DMS153 (cell line): ENCODE measurements at places on chromosomes 4 and X.
A peak's percentile ranks its signal among the peaks of the same experiment; 100 is the strongest.

GRCh38 chr4:81398379-81398778 lies 73.3 kb downstream of the RASGEF1B start:
- no peak for DNase-seq

DNA sequence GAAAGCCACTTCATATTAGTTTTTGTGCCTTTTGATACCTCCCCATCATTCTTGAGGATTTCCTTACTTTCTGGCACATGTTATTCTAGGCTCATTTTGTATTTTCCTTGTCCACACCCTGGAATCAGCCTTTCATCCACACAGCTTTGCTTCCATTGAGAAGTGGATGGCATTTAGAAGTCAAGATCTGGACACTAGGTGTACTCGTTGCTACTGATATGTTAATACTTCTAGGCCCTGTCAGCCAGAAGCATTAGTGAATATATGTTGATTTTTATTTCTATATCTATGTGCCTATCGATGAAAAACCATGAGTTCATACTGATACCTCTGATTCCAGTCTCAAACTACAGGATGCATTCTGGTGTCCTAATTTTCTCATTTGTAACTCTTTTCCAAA lies 73.2 kb downstream of the ARHGAP24 start:
- peak; percentile 12 for DNase-seq

GRCh38 chrX:12548746-12549145 lies 242.5 kb upstream of the PRPS2 start:
- no peak for DNase-seq

- DNase-seq, result no peak
These were observed 29.5 kb downstream of the TMEM131L start for GRCh38 chr4:153495480-153496193.

- DNase-seq, result no peak
These were observed 10.9 kb upstream of the PCDH18 start for GRCh38 chr4:137543198-137543597.

DNA sequence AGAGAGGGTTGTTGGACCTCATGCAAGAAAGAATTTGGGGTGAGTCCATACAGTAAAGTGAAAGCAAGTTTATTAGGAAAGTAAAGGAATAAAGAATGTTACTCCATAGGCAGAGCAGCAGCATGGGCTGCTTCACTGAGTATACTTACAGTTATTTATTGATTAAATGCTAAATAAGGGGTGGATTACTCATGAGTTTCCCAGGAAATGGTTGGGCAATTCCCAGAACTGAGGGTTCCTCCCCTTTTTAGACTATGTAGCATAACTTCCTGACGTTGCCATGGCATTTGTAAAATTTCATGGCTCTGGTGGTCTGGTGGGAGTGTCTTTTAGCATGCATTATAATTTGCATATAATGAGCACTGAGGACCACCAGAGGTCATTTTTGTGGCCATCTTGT lies 16.7 kb downstream of the PPP4R3C start:
- no peak for DNase-seq

DNA sequence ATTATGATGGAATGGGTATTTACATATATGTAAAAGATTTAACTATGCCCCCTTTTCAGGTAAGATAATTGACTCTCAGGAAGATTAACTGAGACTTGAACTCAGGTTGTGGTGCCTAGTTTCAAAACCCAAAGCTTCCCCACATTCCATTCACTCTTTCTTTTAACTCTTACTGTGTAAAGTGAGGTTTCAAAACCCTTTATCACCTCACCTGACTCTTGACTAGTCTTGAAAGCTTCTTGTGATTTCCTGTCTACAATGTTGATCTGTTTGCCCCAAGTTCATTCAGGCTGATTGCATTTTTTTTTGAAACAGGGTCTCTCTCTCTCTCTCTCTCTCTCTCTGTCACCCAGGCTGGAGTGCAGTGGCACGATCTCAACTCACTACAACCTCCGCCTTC lies 40.5 kb upstream of the RAPGEF2 start:
- no peak for DNase-seq

- DNase-seq, result no peak
These were observed 196.7 kb downstream of the ZNF330 start for GRCh38 chr4:141417387-141417786.

DNA sequence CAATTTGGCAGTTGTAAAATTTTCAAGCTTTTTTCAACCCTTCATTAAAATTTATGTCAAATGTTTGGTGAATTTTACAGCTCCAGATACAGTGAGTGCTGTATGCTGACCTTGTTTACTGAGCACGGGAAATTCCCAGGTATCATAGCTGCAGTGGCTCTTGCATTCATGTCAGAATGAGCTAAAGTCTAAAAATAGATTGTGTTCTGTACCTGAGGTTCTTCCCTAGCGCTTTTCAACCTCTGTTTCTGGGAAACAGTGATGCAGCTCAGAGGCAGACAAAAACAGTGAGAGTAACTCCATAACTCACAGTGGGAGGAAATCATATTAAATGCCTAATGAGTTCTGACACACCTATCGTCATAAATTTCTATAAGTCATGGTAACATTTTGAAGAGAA lies 393.8 kb upstream of the GNPDA2 start:
- peak; percentile 82 for DNase-seq

- DNase-seq, result peak; percentile 69
These were observed 51.1 kb downstream of the C4orf51 start for GRCh38 chr4:145731028-145731427.

DNA sequence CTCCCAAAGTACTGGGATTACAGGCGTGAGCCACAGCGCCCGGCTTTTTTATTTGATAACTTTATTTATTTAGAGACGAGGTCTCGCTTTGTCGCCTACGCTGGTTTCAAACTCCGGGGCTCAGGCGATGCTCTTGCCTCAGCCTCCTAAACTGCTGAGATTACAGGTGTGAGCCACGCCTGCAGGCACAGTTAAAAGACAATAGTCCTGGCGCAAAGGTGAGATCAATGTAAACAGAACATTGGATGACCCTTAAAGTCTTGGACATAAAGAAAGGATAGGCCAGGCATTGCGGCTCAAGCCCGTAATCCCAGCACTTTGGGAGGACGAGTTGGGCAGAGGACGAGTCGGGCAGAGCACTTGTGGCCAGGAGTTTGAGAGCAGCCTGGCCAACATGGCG lies 2.8 kb upstream of the TXLNG start:
- DNase-seq, result no peak

DNA sequence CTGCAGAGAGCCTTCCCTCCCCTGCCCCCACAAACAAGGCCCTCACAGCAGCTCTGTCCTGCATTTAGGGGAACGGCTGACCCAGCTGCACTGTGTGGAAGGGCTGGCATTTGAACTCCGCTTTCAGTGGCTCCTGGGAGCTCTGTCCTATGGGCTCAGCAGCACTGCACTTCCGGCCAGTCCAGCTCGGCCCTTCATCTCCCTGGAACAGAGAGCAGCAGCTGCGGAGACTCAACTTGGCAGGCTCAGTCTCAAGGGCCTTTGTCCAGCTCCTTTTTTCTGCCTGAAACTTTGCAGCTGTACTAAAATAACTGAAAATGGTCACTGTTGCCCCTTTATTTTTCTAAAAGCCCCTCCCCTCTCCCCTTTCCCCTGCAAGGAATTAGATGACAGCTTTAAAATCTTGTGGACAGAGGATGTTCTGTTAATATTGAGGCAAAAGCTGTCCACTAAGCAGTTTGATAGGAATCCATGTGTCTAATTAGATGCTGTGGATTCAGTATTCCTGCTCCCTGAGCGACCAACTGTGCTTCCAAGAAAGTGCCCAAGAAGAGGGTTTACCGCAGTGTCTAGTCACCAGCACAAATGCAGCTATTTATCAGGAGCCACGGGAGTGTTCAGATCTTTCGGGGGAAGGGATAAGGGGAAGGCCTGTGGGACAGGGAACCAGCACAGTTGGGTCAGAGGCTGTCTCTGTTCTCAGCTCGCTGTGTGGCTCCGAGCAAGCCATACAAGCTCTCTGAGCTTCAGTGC lies 133.1 kb downstream of the AFAP1 start:
- no peak for DNase-seq

DNA sequence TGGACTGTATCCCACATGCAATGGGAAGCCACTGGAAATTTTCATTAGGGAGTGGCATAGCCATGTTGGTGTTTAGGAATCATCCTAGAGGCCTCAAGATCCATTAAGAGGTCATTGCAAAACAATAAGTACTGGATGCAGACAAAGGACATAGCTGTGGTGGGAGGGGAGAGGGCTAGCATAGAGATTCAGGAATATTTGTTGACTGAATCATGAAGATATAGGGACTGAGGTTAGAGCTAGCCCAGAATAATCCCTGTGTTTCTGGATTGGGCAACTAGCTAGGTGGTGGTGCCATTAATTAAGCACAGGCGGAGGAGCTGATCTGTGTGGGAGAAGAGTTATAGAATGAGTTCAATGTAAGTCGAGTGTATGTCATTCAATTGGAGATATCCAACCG lies 135.0 kb downstream of the RAB28 start:
- no peak for DNase-seq

GRCh38 chrX:133308499-133308897 lies 90.3 kb upstream of the TFDP3 start:
- DNase-seq, result no peak

DNA sequence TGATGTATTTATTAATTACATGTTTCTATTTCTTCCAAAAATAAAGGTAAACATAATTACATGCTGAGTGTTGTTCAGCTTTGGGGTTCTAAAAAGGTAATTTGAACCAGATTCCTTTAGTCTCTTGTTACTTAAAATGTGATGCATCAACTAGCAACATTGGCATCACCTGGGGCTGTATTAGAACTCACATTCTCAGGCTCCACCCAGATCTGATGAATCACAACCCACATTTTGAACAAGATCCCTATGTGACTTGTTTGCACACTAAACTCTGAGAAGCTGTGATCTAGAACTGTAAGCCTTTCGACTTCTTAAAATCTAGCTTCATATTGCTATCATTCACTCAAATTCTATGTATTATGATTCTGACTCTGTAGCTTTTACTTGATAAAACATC lies 23.0 kb upstream of the HS3ST1 start:
- DNase-seq, result no peak

DNA sequence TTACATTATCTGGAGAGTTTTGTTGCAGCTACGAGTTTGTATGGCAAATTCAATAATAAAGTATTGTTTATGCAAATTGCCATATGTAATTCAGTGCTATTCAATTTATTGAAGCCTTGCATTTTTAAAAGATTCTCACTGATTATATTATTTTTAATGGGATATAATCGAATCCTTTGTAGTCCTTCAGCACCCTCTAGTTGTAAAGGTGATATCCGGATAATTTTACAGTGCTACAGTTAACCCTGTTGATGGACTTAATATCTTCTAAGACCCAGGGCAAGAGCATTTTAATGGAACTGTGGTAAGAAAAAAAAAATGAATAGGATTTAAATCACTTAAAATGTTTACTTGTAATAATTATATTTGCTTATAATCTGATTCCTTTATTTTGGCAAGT lies 48.5 kb upstream of the GRIA2 start:
- DNase-seq, result no peak

GRCh38 chrX:45788315-45788714 lies 587.6 kb upstream of the DIPK2B start:
- no peak for DNase-seq

- no peak for DNase-seq
These were observed 5.7 kb upstream of the RNF4 start for GRCh38 chr4:2462992-2463762.

- DNase-seq, result no peak
These were observed 258.2 kb downstream of the PPP1R2C start for GRCh38 chrX:42519666-42520231.

- peak; percentile 34 for DNase-seq
These were observed 98.5 kb upstream of the KLF3 start for GRCh38 chr4:38565271-38566199.

DNA sequence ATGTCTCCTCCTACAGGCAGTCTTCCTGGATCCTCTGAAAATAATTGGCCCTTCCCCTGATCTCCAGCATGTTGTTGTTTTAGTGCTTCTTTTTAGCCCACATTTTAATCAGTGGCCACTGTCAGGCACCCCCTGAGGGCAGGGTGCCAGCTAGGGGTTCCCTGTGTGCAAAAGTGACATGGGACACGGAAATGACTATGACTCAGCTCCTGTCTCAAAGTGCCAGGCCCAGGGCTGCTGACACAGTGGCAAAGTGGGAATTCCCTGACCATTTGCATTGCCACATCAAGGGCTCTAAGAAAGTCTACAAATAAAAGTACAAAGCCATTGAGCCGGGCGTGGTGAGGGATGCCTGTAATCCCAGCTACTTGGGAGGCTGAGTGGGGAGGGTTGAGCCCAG lies 24.8 kb downstream of the HMX1 start:
- no peak for DNase-seq

- DNase-seq, result peak; percentile 9
These were observed 661.6 kb downstream of the RAPGEF2 start for GRCh38 chr4:159764343-159764952.

DNA sequence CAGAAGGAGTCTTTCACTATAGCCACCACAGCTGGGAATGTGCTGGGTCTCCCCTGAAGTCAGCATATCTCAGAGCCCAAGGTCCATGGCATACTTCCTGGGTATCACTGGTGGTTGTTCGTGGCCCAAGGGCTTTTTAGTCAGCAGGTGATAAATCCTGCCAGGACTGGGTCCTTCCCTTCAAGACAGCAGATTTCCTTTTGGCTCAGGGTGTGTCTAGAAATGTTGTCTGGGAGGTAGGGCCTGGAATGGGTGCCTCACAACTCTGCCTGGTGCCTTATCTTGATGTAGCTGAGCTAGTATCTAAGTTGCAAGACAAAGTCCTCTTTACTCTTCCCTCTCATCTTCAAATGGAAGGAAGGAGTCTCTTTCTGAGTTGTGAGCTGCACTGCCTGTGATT lies 102.4 kb upstream of the TMLHE start:
- DNase-seq, result no peak

DNA sequence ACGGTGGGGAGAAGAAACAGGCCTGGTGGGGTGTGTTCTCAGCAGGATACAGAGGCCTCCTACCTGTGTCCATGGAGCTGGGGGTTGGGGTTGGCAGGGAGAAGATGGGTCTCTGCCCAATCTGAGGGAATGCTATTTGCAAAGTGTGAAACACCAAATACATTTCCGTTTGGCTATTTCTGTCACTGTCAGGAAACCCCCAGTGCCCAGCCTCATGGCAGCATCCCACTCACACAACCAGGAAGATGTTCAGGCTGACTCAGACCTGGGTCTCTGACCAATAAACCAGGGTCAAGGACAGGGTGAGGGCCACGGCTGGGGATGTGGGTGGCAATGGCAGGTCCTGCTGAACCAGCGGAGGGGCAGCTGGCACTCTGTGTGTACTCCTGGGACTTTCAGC lies 41.3 kb downstream of the BCOR start:
- no peak for DNase-seq

GRCh38 chrX:68932611-68933010 lies 103.8 kb downstream of the EFNB1 start:
- DNase-seq, result no peak

DNA sequence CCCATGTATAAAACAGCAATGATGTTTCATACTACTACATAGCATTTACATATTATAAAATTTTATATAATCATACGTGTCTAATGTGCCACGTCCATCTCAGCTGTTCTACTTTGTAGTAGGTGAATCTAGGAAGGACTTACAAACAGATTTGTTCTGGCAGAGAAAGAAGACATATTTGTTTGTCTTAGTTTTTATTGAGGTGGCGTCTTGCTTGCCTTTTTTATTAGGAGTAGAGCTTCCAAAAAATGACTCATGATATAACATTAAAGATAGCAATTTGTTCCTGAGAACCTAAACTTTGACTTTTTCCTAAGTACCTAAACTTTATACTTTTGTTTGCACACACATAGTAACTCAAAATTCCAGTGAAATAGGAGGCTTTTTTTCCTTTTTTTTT lies 64.6 kb downstream of the CLDN22 start:
- DNase-seq, result no peak
